ENCODE measurements at places on chromosomes 4 and X. TPM values are rescaled to one million over a fixed set of nuclear protein-coding genes. Genes with fewer than 3 reads are reported as not detected.

- DNase-seq = no peak
Measured at GRCh38 chrX:32141841-32142240, 1069.5 kb downstream of the DMD start.

- no peak for DNase-seq
Measured at GRCh38 chrX:54089191-54089590, 44.9 kb upstream of the PHF8 start.

GRCh38 chr4:95833711-95834194, 6.1 kb upstream of the PDHA2 start:
- DNase-seq = no peak

GRCh38 chrX:129759576-129760061, 20.1 kb upstream of the SASH3 start:
- no peak for DNase-seq

DNA sequence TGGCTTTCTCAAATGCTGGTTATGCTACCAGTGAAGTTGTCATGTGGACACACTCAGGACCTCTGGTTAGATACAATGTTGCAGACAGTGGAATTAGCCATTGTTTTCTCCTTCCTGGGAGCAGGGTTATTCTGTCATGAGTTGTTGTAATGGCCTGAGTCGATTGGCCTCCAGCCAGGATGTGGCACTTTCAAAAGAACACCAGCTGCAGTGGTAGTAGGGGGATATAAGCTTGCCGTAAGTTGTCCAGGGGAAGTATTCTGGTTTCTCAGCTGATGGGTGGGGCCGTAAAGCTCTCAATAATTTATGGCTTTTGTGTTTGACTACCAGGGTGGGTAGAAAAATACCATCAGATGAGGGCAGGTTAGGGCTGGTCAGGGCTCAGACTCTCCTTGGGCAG, 697.5 kb upstream of the GNPDA2 start:
- no peak for DNase-seq

DNA sequence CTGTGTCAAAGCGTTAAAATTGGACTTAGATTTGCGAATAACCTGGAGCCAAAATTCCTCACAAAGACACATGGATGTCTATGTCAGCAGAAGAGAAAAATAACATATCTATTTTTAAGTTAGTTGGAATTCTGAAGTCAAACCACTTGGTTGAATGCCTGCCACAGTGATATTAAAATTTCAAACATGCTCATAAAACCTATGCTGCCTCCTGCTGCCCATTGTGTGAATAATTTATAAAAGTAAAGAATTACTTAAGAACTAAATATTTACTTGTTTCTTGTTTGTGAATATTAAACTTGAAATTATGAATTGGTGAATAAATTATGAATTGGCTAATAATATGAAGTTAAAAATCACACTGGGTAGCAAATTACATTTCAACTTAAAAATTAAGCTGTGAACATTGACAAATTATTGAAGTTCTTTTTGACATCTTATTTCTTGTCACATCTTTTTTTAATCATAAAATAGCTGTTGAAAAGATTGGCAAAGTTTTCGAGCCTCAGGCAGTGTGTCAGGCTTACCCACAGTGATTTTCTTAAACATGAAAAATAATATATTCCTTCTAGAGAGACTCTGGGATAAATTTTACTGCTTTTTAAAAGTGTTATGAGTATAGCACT, 35.4 kb downstream of the FABP2 start:
- peak; percentile 49 for DNase-seq

DNA sequence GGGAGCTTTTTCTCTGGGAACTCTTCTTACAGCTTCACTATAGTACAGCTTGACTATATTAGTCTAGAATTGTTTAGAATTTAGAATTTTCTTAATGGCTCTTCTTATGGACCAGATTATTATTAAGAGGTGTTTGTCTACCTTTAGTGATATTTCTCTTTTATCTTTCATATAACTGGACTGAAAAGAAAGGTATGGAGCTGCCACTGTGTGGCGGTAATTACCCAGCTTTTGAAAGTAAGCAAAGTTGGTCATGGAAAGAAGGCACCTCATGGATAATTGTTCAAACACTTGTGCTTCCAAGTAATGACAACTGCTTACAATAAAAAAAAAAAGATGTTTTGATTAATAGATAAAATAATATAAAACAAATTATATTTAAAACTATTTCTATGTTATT, 1112.5 kb downstream of the TECRL start:
- DNase-seq = no peak

Gene PPP2R2C
- 0.94 TPM for polyA plus RNA-seq
